ENCODE measurements at places on chromosomes 13 and 19. TPM values are rescaled to one million over a fixed set of nuclear protein-coding genes. Genes with fewer than 3 reads are reported as not detected.

- DNase-seq = peak; percentile 87
These were observed 2.3 kb downstream of the KISS1R start for GRCh38 chr19:919199-920050.

GRCh38 chr13:32669030-32669646 is 82.9 kb downstream of the PDS5B start:
- no peak for DNase-seq

DNA sequence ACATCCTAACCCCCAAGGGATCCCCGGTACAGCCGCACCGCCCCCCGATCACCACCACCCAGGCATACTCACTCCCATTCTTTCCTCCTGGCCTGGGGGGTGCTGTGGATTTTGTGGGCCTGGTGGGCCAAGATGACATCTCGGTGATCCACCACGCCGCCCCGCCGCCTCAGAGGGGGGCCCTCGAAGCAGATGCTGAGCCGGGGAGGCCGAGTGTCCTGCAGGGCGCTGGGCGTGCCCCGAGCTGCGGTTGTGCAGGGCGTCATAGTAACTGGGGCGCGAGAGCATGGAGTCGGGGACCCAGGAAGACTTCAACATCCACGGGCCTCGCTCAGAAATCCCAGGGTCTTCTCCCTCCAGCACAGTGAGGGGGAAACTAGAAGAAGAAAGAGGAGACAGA is 93.4 kb upstream of the CACNA1A start:
- peak; percentile 83 for DNase-seq

DNA sequence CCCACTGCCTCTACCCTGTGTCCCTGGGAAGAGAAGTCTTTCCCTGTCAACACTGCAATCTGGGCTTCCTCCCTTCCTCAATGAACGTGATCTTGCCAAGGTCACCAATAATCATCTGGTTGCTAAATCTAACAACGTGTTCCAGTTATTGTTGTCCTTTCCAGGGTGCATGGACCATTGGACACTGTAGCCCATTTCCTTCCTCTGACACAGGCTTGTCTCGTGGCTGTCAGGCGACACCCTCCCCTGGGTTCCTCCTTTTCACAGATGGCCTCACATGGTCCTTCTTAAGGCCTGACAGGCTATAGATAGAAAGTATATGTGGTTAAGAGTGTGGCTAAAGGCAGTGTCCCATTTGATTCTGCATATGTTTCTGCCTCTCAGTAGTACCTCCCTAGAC is 67.7 kb upstream of the STARD13 start:
- DNase-seq = no peak

DNA sequence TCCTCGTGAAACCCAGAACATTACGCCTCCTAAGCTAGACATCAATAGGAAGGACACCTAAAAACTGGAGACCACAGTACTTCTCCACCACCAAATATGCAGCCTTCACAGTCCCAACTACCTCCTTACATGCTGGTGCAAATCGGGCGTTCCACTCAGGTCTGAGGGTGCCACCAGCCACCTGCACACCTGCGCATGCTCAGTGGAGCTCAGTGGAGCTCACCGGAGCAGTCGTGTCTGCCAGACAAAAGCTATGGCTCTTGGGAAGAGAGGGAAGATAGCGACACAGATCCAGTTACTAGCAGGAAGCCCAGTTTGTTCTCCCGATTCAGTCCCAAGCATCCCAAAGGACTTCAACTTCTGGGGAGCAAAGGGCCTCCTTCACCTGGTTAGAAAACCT is 237.1 kb downstream of the TSHZ3 start:
- no peak for DNase-seq

GRCh38 chr19:17755443-17755890 is 4.2 kb downstream of the FCHO1 start:
- no peak for DNase-seq

- peak; percentile 92 for DNase-seq
These were observed 8.4 kb downstream of the DYRK1B start for GRCh38 chr19:39825531-39826076.

- DNase-seq = no peak
These were observed 54.0 kb downstream of the GNG7 start for GRCh38 chr19:2648528-2648937.

- DNase-seq = no peak
These were observed 5.3 kb downstream of the FXYD3 start for GRCh38 chr19:35120898-35121297.

DNA sequence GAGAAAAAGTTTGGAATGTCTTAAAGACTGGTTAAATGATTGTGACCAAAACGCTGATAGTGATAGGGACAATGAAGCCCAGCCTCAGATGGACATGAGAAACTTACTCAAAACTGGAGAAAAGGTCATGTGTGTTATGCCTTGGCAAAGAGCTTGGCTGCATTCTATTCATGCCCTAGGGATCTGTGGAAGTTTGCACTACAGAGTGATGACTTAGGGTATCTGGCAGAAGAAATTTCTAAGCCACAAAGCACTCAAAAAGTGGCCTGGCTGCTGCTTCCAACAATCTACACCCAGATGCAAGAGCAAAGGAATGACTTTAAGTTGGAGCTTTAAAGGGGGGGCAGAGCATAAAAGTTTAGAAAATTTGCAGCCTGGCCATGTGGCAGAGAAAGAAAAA is 521.3 kb downstream of the UQCRFS1 start:
- no peak for DNase-seq

DNA sequence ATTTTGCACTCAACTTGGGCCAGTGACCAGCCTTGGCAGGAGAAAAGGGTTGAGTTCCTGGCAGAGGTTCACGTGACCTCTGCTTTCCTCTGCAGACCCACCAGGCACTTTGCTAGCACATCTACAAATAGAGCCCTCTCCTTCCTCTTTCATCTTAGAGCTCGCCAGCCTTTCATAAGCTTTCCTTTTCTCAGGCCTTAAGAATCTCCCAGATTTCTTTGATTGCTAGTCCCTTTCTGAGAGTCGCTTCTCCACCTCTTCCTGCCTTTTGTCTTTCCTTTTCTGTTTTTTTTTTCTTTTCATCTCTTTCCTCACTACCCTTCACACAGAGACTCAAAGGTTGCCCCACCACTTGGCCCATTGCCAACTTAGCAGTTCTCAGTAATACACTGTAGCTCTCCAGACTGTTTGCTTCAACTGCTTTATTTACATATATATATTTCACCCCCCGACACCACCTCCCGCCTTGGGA is 375.7 kb upstream of the SPRY2 start:
- DNase-seq = peak; percentile 47

DNA sequence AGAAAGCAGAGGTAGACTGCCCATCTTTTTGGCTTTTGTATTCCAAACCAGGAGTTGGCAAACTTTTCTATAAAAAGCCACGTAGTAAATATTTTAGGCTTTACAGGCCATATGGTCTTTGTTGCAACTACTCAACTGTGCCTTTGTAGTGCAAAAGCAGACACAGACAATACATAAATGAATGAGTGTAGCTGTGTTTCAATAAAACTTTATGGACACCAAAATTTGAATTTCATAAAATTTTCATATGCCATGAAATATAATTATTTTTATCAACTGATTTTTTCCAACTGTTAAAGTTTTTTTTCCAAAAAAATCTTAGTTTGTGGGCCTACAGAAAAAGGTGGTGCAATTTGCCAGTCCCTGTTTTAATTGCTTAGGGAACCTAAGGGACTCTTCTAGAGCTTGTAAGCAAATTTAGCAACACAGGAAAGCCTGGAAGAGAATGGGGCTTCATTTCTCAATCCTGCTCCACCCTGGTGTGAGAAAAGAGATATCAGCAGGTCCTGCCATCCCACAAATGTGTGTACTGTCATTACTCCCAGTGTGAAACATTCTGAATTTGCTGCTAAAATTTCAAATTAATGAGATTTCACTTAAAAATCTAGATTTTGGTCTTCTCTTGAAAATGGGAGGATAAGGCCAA is 194.2 kb downstream of the RGCC start:
- no peak for DNase-seq

GRCh38 chr19:47390533-47391488 is 28.5 kb downstream of the MEIS3 start:
- no peak for DNase-seq

- DNase-seq = no peak
These were observed 859.3 kb upstream of the KLHL1 start for GRCh38 chr13:70967564-70967963.

- DNase-seq = no peak
These were observed 29.8 kb upstream of the IL17D start for GRCh38 chr13:20673715-20674114.

- no peak for DNase-seq
These were observed 63.0 kb upstream of the FLT1 start for GRCh38 chr13:28557725-28558520.

GRCh38 chr19:13597640-13598039 is 91.4 kb upstream of the CACNA1A start:
- DNase-seq = peak; percentile 18

- no peak for DNase-seq
These were observed 21.7 kb upstream of the RNF17 start for GRCh38 chr13:24742294-24742693.

- no peak for DNase-seq
These were observed 46.1 kb downstream of the ZDHHC20 start for GRCh38 chr13:21413013-21413412.

GRCh38 chr19:29290853-29291252 is 77.9 kb upstream of the UQCRFS1 start:
- no peak for DNase-seq

DNA sequence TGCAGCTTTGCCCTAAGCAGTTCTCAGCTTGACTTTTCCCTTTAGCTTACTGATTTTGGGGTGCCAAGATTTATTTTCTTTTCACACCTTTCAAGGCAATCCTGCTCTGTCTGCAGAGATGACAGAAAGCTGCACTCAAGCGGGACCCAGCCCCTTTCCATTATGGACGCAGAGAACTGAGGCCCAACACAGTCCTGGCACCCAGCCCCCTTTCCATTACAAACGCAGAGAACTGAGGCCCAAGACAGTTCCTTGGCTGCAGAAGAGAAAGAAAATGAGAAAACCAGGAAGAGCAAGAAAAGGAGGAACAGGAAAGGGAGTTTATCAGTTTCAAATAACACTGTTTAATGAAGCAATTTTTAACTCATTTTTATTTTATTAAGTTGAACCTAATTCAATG is 36.8 kb upstream of the ATP11A start:
- no peak for DNase-seq

DNA sequence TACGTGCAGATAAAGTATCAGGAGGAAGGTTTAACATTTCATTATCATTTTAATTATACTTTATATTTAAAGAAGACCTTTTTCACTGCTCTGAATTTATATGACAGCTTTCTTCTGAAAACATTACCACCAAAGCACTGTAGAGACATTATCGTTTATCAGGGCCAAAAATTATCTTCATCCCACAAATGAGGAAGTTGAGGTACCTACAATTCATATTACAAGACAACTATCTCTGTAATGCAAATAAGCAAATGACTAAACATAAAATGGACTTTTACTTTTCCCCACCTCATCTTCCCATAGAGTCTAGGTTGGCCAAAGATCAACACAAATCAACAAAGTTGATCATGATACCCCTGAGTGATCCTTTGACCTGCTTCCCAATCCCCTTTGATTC is 30.9 kb upstream of the SMAD9 start:
- no peak for DNase-seq

DNA sequence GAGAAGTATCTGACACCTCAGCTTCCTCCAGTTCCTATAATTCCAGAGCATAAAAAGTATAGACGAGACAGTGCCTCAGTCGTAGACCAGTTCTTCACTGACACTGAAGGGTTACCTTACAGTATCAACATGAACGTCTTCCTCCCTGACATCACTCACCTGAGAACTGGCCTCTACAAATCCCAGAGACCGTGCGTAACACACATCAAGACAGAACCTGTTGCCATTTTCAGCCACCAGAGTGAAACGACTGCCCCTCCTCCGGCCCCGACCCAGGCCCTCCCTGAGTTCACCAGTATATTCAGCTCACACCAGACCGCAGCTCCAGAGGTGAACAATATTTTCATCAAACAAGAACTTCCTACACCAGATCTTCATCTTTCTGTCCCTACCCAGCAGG is 3.1 kb downstream of the KLF5 start:
- no peak for DNase-seq

DNA sequence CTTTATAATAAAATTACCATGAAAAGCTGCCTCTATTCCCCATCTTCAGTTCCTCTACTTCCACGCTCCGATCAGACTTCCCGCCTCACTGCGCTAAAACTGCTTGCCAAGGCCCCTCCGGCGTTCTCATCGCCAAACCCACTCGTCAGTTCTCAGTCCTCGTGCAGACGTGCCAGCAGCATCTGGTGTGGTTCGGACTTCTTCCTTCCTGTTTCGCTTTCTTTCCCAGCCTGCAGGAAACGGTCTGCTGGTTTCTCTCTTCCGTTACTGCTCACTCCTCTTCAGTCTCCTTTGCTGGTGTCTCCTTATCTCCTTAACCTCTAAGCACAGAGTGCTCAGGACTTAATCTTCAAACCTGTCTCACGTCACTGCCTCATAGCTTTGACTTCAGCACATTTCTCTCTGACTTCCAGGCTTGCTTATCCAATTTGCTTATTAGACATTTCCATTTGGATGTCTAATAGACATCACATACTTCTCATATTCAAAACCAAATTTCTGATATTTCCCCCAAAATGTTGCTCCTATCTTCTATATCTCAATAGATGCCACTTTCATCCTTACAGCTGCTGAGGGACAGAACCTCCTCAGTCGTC is 40.3 kb downstream of the RCBTB2 start:
- no peak for DNase-seq

Gene KRTDAP
- total RNA-seq = not detected

Gene PCDH20
- total RNA-seq = 0.19 TPM

Gene ZNF526
- total RNA-seq = 16.6 TPM

Gene RNF17
- total RNA-seq = not detected

Gene NMRK2
- not detected for total RNA-seq

Gene ZNF91
- total RNA-seq = 19.9 TPM

Gene CEACAM3
- total RNA-seq = not detected

Gene DBP
- total RNA-seq = 6.2 TPM

Gene PLIN4
- not detected for total RNA-seq

Gene SBSN
- 0.56 TPM for total RNA-seq

Gene NUP62
- 44.7 TPM for total RNA-seq
